ENCODE measurements at places on chromosomes 5 and 9.
A peak's percentile ranks its signal among the peaks of the same experiment; 100 is the strongest.

DNA sequence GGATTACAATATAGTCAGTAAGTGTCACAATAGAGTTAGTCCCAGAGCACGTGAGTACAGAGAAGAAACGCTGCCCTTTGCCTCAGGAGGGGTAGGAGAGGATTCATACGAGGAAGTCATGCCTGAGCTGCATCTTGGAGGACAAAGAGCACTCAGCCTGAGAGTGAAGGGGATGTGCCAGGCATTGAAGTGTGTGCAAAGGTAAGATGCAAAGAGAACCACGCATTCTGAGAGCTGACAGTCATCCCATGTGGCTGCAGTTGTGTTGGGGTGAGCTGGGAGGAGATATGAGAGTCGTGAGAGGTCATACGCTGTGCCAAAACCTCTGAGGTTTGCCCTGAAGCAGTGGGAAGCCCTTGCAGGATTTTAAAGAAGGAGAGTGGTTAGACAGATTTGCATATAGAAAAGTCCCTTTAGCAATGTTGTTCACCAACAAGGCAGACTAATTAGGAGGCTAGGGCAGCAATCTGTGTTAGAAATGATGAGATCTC lies 97.5 kb downstream of the PIP5K1B start:
- DNase-seq = no peak

DNA sequence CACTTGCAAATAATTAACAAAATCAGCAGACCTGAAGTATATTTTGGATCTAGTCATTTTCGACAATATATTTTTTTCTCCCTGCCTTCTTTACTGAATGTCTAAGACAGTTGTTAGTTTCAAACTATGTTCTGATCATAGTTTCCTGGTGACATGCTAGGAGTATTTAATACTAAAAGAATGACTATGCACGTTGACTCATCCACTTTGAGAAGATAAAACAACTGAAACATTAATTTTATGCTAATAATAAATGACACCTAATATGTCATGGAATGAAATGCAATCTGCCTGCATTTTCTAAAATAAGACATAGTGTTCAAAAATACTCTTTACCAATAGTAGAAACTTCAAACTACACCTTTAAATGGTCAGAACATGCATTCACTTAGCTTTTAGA lies 2123.7 kb upstream of the C9orf72 start:
- DNase-seq = no peak

GRCh38 chr5:75236322-75237316 lies at the start of gene ANKRD31:
Gene ANKRD31, minus strand, starts transcription at chr5:75236878. Its CDS starts 192 bp downstream, at chr5:75236686.
- peak; percentile 83 for DNase-seq

DNA sequence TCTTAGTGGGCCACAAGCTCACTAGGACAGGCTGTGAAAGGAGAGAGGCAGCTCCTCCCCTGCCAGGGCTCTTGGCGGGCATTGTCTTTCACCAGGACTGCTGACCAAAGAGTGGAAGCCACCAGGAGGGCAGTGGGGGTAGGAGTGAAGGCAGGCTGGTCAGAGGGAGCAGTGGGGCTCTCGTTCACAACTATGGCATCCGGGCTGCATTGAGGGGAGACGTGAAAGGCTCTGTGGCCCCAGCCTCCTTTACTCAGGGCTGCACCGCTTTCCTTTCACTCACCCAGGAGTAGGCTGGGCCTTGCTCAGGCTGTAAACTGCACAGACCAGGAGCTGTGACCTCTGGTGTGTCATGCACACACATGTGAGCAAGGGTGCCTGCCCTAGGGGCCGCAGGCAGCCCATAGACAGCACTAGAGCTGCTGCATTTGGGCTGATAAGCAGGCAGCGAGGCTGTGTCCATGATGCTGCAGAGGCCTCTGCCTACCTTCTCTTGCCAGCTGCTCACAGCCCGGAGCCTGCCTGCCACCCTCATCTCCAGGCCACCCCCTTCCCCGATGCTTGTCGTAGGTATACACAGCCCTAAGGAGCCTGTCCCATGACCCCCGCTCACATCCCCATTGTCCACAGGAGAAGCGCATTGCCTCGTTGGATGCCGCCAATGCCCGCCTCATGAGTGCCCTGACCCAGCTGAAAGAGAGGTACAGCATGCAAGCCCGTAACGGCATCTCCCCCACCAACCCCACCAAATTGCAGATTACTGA lies 130.4 kb downstream of the DAB2IP start:
- DNase-seq = no peak

DNA sequence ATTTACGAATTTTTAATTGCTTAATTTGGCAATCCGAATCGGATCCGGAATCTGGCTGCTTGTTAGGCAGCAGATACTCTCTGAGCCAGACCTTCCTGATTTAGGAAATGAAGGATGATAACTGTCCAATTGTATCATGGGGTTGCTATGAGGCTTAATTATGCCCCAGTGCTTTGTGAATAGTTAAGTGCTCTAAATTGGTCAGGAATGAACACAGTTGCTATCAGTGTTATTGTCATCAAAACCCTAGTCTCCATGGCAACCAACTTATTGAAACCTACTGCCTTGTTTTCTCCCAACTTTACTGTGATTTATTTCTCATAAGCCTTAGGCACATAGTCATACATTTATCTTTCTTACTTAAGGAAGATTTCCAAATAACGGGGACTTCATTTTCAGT lies 47.9 kb downstream of the MAMDC2 start:
- DNase-seq = no peak

DNA sequence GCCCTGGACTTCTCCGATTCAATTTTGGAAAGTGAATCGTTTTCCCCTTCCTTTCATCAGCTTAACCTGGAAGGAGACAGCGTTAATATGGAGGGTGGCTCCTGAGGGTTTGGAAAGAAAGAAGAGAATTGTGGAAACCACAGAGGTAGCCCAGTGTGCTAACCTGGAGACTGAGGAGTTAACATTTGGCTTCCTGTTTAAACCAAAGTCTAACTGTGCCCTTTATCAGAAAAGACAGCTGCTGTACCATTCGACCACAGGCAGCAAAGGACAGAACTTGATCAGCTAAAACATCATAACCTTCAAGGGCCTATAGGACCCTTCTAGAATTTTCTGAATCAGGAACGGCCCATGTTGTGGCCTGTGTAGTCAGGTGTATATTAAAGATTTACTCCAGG lies 735 bp downstream of the IDNK start:
- DNase-seq = no peak

GRCh38 chr5:572398-573019 lies 39.6 kb upstream of the CEP72 start:
- no peak for DNase-seq

DNA sequence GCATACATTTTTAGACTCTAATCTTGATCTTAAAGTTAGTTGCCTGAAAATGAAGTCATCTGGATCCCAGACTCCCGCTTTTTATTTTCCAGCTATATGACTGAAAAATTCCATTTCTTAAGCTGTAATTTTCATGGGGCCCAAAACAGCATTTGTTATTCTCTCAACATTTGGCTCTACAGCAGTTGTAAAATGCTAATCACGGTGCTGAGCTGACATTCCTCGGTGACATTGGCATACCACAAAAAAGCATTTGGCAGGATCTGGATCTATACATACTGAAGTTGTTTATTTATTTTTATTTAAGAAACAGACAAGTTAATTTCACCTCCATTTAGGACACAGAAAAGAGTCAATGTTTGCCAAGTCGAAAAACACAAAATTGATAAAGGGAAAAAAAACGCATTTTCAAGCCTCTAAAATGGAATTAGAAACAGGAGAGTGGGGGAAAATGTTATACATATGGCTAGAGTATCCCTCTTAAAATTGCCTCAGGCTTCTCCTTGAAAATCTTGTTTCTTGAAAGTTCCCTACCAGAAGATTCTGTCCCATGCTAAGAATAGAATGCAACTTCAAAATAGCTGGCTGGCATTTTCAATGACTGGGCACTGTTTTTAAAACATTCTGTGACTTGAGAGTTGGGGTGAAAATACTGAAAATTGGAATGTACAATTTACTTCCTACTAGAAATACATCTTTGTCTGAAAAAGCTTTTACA lies 207.5 kb upstream of the TBCA start:
- DNase-seq = no peak

DNA sequence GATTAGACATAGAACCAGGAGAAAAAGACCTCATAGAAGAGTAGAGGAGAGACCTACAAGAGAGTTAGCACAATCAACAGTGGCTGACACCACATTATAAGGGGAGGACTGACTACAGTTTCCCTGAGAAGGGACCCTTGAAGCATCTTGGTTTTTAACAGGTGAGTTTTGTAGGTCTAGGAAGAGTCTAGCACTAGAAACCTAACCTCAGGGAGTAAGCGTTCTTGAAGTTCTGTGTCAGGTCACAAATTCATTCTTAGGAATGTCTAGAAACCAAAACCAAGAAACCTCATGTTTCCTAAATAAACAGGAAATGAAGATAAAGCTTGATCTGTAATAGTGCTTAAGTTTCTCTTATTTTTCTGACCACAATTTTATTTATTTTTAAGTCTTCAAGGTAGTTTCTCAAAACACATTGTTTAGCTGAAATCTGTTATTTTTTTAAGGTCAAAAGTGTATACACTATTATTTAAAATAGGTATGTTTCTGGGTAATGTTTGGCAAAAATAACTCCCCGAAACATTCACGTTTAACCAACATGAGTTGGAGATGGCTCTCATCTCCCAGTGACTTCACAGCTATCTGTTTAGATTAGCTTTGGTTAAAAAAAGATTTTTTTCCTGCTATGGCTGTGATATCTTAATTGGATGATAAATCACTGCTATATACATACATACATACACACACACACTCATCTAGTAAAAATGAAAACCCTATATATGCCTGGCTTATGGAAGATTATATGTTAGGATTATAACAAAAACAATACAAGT lies 37.1 kb downstream of the MAP3K1 start:
- DNase-seq = no peak

DNA sequence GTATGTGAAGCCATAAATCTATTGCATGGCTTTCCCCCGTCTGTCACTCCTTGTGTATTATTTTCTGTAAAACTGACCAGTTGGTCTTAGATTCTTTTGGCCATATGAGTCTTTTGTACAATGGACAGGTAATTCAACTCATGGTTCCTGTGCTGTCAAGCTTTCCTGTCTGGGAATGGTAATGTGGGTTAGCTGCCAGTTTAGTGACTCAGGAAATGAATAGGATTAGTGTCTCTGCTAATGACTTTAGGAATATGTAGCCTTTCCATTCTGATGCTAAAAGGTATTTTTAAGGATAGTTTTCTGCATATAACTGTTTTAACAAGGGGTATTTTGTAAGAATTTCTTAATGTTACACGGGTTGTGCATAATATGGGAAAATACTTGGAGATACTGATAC lies 182.7 kb downstream of the PBX3 start:
- no peak for DNase-seq

DNA sequence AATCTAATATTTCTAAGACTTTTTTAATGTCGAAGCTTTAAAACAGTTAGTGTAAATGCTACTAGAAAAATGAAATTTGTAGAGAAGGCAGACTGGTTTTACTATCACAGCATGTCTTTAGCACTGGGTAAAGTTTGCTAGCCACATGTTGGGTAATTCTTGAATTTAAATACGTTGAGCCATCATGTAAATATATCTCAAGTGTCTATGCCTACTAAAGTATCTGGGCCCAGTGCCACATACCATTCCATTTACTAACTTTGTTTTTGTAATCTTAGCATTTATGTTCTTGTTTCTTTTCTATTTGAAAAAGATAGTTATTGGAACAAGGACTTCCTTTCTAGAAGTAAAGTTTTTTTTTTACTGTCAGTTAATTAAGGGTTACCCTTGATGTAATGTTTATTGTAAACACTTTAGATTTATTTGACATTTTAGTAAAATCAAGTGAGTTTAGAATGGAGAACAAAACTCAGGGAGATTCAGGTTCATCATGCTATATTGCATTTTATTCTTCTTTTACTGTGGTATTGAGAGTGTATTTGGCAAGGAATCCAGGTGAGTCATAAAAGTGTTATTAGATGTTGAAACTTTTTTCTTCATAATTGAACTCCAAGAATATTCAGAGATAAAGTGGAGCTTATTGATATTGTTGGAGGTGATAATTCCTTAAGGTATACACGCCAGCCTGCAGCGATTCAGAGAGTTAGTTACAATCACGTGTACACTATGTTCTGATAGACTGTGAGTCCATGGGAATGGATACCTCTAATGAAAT lies 182.4 kb downstream of the CCDC171 start:
- DNase-seq = no peak

DNA sequence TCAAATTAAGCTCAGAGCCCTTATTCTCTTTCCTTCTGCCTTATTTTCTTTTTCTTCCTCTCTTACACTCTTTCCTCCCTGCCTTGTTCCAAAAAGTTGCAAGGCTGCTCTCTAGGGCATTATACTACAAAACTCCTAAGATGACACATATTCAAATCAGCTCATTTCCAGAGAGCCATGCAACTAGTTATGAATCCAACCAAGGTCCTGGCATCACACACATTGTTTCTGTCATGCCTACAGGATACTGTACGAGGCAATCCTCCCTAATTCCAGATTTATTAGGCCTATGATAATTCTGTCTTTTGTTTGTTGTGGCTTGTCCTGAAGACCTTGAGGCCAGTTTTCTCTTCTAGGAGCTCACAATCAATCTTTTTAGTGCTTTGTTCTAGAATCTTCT lies 87.0 kb upstream of the TBCA start:
- DNase-seq = no peak

- DNase-seq = no peak
Observed at GRCh38 chr9:119961774-119962424, 592.7 kb upstream of the BRINP1 start.

DNA sequence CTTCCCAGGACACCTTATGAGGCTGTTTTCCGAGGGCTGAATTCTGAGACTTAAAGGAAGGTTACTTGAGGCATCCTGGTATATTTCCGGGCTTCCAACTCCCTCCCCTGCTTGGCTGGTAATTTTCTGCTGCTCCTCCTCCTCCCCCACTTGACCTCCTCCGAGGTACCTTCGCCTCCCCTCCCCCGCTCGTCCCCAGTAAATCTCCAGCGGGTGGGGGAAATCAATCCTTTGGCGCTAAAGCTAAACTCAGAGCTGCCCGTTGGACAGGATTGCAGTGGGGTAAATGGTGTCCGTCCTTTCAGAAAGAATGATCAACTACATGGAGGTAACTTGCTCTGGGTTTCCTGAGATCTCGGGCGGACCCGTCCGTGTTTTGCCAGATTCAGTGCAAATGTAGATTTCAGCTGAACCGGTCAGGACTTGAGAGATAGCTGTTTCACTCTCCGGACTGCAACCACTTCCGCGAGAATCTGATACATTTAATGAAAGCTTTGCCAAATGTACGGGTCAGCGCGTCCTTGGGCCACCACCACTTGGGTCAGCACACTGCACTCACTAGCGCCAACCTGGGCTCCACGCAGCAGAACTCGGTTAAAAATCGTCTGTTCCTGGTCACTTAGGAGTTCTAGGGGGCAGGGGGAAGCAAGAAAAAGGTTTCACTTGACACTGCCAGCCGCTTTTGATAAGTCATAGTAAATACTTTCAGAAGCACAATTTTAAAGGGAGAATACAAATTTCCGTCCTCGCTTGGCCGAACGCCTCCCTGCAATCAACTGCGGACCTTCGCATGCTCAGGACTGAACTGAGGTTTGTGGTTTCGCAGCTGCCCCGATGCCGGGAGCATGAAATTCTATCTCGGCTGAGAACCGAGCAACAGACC lies 4.6 kb upstream of the ISL1 start:
- DNase-seq = no peak

GRCh38 chr5:13987843-13988464 lies 43.5 kb upstream of the DNAH5 start:
- no peak for DNase-seq
